ENCODE measurements at places on chromosomes 2 and 18.

- DNase-seq, result no peak
Measured at GRCh38 chr2:36348721-36349120, 6.9 kb upstream of the CRIM1 start.

DNA sequence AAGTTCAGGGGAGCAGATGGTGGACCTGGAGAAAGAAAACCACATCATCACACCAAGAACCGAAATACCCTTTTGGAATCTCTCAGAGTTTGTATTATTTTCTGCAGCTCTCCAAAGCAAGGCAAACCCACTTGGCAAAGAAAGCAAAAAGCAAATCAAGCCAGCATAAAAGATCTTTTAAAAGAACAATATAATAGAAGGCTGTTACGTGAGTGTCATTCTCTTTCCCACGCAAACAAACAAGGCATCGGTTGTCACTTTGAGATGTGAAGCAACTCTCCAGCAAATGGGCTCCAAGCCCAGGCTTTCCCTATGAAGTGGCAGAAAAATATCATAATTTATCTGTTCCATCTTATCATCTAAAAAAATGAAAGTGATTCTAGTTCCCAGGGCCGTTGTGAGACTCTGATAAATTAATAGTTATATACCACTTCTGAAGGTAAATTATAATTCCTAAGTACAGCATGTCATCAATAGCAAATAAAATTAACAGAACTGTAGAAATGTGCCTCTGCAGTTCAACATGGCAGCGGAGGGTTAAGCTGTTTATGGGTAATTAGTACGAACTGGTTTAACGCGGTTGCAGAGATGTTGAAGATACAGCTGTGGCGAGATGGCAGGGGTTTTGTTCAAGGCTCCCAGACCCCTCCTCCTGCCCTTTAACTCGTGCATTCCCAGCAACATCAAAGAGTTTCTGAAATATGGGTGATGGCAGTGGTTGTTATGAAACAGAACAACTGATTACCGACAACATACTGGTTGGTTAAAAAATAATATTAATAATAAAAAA, 89.2 kb downstream of the EPHA4 start:
- no peak for DNase-seq

DNA sequence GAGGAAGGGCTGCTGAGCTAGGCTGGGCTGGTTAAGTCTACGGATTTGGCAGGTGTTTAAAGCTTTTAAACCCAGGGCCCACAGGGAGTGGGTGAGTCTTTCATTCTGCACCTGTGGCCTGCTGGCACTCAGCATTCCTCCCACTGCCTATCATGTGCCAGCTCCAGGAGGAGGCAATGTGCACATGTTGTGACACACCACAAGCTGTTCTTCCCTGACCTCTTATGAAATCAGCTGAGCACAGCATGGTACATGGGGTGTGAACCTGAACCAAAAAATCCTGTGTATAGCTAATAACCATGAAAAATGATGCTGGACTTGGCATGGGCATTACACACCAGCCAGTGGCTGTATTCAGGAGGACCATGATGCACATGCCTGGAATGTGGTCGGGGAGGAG, 297.9 kb upstream of the MMADHC start:
- DNase-seq, result no peak

GRCh38 chr18:79049506-79049905, 19.7 kb upstream of the ATP9B start:
- no peak for DNase-seq

DNA sequence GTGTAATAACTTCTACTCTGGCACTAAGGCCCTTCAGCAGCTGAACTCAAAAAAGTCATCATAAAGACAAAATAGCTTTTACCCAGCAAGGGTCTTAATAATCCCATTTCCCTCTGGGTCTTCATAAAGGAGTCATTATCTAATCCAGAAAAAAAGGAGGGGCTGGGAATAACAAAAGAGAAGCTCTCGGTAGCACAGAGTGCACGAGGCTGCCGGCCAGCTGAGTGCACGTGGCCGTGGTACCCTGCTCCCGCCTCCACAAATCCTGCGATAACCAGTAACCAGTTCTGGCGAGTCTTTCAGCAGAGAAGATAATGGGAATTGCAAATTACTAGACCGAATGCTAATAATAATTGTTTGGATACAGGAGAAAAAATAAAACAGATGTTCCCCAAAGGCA, 7.5 kb downstream of the NRP2 start:
- DNase-seq, result no peak

GRCh38 chr2:237819231-237819630, 20.7 kb downstream of the RBM44 start:
- no peak for DNase-seq

DNA sequence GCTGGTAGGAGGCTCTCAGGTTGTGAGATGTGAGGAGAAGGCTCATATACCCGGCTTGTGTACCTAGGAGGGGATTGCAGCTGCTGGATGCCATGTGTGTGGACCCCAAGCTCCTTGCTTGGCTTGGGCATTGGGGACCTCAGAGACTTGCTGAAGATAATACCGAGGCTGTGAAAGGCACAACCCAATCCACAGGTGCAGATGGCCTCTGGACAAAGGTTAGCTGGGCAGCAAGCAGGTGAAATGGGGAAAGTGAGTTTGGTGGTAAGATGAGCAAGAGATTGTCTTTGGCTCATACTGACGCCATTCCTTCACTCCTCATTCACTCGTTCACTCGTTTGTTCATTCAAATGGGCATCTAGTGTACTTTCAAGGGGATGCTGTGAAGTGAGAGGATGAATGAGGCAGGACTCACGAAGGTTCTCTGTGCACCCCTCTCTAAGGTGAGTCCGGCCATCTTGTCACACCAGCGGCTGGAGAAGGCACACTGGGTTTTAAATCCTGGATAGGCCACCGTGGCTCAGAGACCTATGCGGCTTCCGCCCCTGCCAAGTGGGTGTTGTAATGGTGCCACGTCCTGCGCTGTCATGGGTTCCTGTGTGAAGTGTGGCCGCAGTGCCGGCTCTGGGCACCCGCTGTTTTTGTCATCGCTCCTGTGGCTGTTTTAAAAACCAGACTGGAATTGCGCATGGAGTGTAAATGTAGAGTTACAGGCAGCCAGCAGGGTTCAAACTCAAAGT, 13.7 kb downstream of the FBLN7 start:
- DNase-seq, result no peak

GRCh38 chr2:96501471-96501874, 3.7 kb downstream of the NEURL3 start:
- no peak for DNase-seq

DNA sequence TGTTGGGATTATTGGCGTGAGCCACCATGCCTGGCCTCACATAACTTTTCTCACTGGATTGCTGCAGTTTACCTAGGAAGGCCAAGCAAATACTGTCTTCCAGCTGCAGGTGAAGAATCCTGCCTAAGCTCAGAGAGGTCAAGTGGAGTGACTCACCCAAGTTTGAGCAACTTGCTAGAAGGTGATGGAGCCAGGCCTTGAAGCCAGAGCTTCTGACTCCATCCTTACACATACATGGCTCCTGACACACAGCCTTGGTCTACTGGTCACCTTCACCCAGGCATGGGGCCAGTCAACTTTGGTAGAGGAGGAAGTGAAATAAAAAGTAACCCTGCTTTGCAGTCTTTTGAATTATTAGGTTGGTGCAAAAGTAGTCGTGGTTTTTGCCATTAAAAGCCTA, 93.5 kb downstream of the VWA3B start:
- no peak for DNase-seq

DNA sequence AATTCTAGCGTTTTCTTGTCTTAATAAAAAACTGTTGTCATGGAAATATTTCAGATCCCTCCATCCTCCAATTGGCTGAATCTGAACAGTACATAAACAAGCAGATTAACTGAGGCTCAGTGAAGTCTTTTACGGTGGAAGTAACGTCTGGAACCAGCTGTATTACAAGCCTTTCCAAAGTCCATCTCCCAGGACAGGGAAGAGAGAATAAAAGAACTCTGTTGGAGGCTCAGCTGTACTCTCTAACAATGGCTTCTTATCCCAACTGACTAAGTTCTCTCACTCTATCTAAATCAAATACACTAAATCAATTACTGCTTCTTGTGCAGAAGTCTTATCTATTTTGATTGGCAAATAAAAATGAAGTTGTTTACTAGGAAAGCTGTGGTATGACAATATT, 19.9 kb upstream of the NEDD4L start:
- peak; percentile 40 for DNase-seq

GRCh38 chr2:174535083-174535482, 48.3 kb upstream of the GPR155 start:
- DNase-seq, result no peak

DNA sequence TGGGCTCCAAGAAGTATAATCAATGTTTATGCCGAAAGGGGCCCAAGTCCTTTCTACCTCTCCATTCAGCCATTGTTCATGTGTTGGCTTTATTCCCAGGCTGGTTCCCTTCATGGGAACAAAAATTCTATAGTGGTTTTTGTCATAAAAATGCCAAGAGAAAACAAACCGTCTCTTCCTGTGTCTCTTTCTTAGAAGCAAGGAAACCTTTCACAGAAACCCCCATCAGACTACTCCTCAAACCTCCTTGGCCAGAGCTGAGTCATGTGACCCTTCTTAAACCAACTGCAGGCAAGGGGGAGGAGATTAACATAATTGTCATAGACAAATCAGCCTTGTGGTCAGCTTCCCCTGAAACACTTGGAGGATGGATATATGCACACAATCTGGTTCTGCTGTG, 75.1 kb upstream of the TANK start:
- no peak for DNase-seq

- DNase-seq, result no peak
Measured at GRCh38 chr2:25088817-25089516, 47.1 kb downstream of the EFR3B start.

DNA sequence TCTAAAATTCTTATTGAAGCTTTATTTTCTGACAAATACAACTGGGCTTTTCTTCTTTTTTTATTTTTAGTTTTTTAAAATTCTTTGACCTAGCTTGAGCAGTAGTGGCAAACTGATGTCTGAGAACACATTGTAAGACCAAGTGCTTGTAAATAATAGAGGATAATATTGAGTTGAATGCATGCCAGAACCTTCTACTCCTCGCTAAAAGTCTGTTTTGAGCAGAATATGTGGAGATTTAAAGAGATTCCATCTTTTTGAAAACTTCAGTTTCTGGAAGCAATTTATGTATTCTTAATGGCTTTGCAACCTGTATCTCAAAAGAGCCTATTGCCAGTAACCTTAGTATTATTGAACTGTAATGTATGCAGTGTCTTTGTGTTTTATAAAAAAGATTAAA, 148.3 kb downstream of the KCNJ3 start:
- no peak for DNase-seq

DNA sequence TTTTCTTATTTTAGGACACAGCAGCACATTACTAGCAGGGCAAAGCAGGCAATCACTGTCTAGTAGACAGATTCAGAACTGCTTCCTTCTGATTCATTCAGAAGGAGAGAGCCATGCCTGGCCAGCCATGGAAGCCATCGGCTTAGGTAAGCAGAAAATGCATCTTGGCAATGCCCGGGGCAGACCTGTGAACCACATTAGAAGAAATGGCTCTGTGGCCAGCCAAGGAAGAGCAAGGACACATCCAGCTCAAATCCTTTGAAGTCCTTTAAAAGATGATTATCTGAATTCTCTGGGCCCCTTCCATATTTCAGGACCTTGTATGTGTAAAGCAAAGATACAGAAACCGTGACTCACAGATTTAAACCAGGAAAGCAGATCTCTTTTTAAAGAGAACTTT, 227.4 kb downstream of the PID1 start:
- no peak for DNase-seq

DNA sequence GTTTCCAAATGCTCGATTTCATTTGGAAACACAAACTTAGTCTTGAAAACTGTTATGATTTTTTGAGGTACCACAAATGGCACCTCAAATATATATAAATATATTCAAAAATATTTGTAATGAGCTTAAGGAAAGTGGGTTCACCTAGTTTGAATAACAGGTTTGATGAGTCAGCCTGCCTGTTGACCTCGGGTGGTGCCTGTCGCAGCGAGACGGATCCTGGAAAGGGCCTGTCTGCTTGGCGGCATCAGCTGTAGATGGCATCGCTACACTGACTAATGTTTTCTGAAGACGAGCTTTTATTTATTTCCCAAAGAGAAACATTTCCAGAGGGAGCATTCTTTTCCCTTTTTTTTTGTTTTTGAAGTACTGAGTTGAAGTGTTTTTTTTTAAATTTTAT, 6.9 kb downstream of the ALLC start:
- DNase-seq, result no peak

- no peak for DNase-seq
Measured at GRCh38 chr2:200618054-200618419, 32.2 kb downstream of the AOX1 start.
